Stimulated activated CD8-positive, alpha-beta memory T cell treated with anti-CD3 and anti-CD28 coated beads, Interleukin-7, amount 100 ng/mL, for 1 hour (primary cell): ENCODE measurements at places on chromosomes 2 and 18.

GRCh38 chr2:9573840-9574239 is 18.2 kb upstream of the ADAM17 start:
- DNase-seq = no peak

DNA sequence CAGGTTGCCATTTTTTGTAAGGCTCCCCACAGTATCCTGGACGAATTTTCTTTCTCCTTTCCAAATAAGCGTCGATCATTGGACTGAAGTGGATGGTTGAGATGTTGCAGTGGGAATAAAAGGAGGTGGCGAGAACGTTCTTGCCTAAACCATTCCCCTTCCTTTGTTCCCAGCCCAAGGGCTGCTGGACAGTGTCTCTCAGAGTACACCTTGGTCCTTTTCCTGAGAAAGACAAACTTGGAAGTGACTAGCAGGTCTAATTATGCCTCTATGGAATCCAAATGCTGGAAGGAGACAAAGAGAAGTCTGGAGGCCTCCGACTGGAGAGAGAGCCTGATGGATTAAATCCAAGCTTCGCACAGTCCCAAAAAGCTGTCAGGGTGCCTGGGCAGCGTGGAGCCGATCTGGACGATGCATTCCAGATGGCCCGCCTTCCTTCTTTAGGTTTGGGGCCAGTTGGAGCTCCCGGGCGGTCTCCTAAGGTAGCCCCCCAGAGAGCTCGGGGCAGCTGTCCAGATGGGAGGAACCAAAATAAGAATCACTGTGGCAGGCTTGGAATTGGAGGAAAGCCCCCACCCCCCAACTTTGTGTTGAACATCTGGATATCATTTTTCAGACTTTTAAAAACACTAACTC is 186.8 kb downstream of the TMEM247 start:
- DNase-seq = no peak

GRCh38 chr18:1383465-1383864 is 478.8 kb downstream of the ADCYAP1 start:
- no peak for DNase-seq

GRCh38 chr2:29314816-29315571 is 199.8 kb downstream of the CLIP4 start:
- peak; percentile 30 for DNase-seq

- DNase-seq = no peak
These were observed 3.4 kb downstream of the CFAP65 start for GRCh38 chr2:219037783-219038499.

GRCh38 chr2:188076149-188077056 is 215.3 kb upstream of the GULP1 start:
- no peak for DNase-seq

DNA sequence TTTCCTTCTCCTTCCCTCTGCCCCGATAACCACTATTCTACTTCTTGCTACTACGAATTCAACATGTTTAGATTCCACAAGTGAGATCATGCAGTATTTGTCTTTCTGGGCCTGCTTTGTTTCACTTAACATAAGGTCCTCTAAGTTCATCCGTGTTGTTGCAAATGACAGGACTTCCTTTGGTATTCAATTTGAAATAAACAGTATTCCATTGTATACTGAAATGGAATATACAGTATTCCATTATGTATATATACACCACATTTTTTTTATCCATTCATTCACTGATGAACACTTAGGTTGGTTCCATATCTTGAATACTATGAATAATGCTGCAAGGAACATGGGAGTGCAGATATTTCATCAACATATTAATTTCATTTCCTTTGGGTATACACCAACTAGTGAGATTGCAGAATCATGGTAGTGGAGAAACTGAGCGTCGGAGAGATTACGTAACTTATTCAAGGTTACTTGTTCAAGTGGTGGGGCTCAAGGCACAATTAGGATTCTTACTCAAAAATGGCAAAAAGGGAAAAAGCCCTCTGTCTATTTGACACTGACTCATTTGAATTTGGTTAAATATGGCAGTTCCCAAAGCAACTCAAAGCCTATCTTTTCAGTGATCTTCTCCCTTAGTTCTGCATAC is 85.1 kb downstream of the CHN1 start:
- no peak for DNase-seq

GRCh38 chr2:112096098-112096497 is 41.0 kb downstream of the TMEM87B start:
- no peak for DNase-seq

DNA sequence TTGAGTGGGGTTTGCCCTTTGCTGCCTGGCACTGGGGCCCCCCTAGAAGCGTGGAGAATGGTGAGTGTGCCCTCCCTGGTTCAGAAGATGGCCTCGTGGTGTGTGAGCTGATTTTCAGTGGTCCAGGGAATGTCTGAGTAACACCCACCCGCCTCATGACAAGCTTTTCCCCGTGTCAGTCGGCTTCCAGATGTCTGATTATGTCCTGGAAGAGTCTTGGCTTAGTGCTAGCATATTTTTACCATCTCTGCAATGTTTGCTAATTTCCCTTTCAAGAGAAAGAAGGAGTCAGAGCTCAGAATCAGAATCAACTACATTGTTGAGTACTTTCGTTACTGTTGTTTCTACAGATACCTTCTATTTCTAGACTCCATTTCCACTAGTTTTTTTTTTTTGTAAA is 214.7 kb downstream of the SEPTIN10 start:
- DNase-seq = no peak

- DNase-seq = no peak
These were observed 624 bp downstream of the ZNF516 start for GRCh38 chr18:76494231-76495005.

DNA sequence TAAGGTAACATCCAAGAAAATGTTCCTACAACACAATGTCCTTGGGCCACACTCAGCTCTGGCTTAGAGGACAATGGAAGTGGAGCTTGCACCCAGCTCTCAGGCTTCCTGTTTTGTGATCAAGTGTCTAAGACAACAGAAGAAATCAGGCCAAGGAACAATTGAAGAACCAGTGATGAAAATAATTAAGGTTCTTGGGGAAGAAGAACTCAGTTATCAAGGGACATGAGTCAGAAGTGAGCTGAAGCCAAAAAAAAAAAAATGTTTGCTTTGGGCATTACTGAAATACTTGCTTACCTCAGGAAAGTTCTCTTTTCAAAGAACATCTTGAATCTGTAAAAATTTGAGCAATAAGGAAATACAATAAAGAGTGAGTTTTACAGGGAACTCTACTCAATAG is 299.0 kb downstream of the FBXO15 start:
- no peak for DNase-seq

DNA sequence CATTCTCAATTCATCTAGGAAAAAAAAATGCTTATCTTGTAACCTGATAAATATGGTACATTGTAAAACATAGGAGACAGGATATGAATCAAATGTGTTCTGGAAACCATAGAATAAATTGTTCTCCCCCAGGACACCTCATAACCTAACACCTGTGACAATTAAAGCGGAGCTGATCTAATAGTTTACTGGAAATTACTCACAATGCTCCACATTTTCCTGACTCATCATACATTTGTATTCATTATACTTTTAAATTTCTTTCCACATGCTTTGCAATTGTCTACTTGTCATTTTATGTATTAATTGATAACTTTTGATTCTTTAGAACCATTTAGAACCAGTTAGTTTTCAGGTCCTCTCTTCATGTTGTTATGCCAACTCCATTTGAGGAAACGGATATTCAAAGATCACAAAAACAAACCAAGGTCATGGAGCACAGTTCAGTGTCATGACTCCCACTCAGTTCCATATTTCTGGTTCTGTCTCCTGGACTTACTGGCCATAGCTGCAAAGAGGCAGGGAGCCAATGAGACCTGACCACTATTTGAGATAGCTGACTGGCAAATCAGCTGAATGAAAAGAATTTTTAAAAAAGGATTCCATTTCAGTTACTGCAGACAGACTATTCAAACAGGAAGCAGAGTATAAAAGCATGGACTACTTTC is 128.5 kb downstream of the CALCRL start:
- DNase-seq = no peak

DNA sequence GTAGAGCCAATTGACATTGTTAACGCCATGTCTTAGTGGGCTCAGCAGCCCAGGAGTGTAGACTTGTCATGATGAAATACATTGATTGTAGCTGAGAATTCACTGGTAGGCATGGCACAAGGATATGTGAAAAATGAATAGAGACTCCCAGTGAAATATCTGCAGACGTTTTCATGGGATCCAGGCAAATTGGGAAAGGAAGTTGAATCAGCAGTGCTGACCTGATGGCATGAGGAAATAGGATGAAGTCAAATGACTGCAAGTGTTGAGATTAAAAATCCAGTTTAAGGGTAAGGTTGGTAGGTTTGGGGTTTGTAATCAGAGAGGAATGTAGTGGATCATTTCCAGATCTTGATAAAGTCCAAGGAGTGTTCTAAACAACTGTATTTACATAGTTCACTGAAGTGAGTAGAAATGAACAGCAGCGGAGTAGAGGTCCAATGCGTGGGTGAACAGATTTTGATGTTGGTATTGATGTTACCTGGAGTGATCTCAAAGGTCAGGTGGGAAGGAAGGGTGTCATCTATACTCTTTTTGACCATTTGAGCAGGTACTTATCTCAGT is 24.6 kb downstream of the INSIG2 start:
- no peak for DNase-seq

DNA sequence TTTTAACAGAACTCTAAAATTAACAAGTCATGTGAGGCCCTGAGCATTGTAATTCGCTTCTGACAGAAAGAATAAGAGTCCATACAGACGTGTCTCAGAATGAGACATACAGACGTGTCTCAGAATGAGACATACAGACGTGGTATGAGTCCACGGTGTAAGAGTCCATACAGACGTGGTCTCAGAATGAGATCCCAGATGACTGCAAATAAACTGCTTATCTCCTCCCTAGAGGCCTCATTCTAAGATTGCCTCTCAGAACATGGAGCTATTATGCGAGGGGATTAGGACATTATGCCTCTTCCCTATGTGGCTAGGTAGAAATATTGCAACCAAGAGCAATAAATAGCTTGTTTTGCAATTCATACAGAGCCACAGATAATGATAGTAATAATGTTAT is 63.9 kb downstream of the NEB start:
- no peak for DNase-seq

DNA sequence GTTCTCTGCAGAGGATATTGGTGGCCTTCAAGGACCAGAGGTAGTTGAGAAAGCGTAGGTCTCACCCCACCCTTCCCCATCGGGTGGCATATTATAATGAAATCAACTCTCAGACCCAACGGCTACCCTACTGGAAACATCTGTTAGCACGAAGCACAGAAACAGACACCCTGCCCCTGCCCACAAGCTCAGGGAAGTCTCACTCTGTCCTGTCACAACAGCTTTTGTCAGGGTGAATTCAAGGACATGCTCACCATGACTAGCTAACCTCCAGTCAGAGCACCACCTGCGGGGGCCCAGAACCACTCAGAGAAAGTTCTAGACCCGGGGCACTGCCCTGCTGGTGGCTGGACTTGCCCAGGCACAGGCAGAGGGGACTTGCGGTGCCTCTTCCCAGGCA is 3.5 kb upstream of the B3GNT7 start:
- no peak for DNase-seq

- DNase-seq = no peak
These were observed 115.2 kb downstream of the RNF144A start for GRCh38 chr2:7032371-7032770.

DNA sequence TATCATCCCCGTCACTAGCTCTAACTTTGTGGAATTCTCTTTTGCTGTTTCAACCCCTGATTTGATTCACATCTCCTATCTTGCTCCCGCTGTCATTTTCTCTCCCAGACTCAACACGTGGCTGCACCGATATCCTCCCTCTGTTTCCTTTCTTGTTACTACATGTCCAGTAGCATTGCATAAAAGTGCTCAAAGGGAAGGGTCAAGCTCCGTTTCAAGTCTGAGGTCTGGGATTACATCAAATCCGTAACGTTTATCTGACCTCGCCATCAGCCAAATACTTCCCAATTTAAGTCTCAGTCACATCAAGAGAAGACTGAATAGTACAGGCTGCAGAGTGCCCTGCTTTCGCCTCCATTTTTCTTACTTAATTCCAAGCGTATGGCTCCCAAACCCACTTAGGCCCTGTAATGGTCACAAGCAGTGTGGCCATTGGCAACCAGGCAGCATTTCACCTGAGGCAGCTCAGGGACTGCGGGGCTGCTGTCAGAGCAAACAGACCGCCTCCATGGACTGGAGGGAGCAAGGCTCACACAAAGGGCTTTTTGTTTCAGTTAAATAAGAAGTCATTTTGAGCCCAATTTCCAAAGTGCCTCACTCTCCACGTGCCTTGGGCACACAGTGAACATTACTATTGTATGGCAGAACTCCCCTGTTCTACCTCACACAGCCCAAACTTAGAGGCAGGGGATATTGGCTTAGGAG is 217.8 kb downstream of the BCL11A start:
- no peak for DNase-seq

DNA sequence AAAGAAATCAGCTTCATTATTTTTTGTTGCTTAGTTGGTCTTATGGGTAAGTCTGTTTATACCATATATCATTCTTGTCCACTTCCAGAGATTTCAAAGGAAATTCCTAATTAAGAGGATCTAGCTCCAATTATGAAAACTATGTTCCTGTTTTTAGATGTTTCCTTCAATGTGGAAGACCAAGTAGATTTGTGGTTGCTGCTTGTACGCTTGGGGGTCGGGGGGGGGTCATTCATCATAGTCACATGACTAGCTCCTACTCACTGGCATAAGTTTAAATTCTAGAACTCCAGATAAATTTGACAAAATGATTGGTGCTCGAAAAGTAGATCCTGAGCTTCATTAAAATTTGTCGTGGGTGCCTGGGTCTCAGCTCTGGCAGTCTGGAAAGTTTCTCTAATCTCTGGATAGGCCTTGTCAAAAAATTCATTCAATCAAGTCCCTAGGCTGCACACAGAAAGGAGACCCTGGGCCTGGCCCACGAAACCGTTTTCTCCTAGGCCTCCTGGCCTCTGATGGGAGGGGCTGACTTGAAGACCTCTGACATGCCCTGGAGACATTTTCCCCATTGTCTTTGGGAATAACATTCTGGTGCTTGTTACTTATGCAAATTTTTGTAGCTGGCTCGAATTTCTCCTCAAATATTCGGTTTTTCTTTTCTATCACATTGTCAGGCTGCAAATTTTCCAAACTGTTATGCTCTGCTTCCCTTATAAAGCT is 62.5 kb downstream of the MEP1B start:
- no peak for DNase-seq

- no peak for DNase-seq
These were observed 1236.3 kb upstream of the ACVR2A start for GRCh38 chr2:146608490-146608889.

- DNase-seq = no peak
These were observed 236.6 kb downstream of the PTGR3 start for GRCh38 chr18:74972354-74972753.

- no peak for DNase-seq
These were observed 293.2 kb upstream of the EPAS1 start for GRCh38 chr2:46003903-46004473.

- DNase-seq = no peak
These were observed 11.9 kb upstream of the PID1 start for GRCh38 chr2:229282758-229283546.
